ENCODE measurements at places on chromosomes 12 and 14.

- DNase-seq, result no peak
These were observed 935 bp downstream of the TBC1D30 start for GRCh38 chr12:64825143-64826021.

- peak; percentile 75 for DNase-seq
These were observed 17.2 kb upstream of the POC1B start for GRCh38 chr12:89542912-89543592.

DNA sequence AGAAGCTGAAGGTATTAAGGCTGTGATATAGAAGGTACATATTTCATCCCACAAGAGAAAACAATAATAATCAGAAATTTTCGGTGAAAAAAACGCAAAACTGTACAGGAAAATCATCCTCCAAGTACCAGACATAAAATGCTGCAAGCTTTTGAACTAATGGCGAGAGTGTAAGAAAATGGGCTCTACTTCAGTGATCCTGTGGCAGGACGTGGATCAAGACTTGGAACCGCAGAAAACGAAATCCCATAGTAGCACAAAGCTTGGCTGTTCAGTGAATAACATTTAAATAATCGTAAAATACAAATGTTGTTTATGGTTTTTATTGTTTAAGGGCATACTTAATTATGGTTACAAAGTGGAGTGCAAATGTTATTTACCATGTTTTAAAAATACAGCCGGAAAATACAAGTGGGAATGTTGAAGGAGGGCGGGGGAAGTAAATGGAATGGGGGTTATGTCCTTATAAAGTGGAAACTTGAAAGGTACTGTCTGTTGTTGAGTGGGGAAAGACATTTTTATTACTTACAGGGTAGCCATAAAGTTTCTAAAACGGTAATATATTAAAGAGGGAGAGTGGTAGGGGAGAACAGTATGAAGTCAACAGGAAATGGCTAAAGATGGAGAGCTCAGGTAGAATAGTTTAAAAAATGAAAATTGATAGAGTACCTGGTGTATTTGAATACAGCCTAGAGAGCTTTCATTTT lies 1.1 kb downstream of the SMIM10L1 start:
- peak; percentile 4 for DNase-seq

DNA sequence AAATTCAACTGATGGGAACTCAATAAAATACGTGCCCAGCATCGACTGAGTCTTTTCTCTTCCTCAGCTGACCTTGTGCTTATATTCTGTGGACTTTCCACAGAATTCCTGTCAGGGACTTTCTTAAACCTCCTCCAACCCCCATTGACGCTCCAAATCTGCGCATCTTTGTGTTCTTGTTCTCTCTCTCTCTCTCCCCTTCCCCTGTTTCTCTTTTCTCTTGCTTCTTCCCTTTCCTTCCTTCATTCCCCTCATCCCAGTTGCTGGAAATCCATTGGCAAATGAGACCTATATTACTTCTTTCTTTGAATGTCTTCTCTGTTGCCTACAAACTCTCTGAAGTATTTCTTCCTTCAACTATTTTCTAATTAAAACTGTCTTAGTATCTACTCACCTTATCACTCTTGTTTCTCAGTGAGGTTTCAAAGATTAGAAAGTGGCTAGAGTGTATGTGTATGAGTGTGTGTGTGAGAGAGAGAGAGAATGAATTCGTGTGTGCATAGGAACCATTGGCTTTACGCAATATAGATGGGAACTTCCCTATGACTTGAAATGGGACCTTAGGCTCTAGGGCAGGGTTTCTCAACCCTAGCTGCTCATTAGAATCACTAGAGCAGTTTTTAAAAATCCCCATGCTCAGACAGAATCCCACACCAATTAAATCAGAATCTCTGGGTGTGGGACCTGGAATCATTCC lies 41.8 kb upstream of the DHRS7 start:
- DNase-seq, result no peak

- DNase-seq, result no peak
These were observed 236.0 kb downstream of the ETNK1 start for GRCh38 chr12:22860926-22861325.

DNA sequence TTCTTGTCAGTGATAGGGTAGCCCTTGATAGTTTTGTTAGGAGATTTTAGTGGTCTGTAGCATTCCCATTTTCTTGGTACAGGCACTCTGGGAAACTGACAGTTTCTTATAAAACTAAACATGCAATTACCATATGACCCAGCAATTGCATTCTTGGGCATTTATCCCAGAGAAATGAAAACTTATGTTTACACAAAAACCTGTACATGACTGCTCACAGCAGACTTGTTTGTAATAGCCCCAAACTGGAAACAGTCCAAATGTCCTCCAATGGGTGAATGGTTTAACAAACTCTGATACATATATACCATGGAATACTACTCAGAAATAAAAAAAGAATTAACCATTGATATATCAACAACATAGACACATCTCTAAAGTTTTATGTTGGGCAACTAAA lies 75.5 kb downstream of the BORCS5 start:
- DNase-seq, result peak; percentile 39

GRCh38 chr12:4621511-4621910 lies 27.3 kb downstream of the AKAP3 start:
- DNase-seq, result no peak

- DNase-seq, result peak; percentile 86
These were observed at the start of gene PPP1CC for GRCh38 chr12:110742718-110743570. TSS of gene PPP1CC (minus strand) at chr12:110742891. CDS start at chr12:110742707, 184 bp downstream.

DNA sequence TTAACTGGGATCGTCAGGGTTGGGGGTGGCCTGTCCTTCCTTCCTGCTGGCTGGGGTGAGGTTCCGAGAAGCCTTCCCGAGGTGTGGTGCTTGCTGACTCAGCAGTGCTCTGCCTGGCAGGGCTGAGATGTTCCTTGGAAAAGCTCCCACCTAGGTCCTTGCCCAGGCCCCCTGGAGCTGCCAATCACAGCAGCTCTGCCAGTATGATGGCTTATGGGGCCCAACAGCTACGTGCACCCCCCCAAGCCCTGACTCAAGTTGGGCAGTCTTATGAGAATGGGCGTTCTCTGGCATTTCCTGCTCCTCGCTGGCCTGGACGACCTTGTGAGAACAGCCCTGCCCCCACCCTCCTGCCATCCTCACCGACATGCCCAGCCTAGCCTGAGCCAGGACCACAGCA lies 292.2 kb upstream of the CRY1 start:
- no peak for DNase-seq

- no peak for DNase-seq
These were observed 18.1 kb downstream of the CLMN start for GRCh38 chr14:95301527-95302187.

GRCh38 chr14:33812181-33812580 lies 138.7 kb downstream of the EGLN3 start:
- no peak for DNase-seq

- peak; percentile 81 for DNase-seq
These were observed 100.9 kb downstream of the NCOR2 start for GRCh38 chr12:124466216-124467128.

- no peak for DNase-seq
These were observed 484.3 kb downstream of the NAV3 start for GRCh38 chr12:78315028-78315427.

GRCh38 chr12:127334365-127334764 lies 932.6 kb upstream of the TMEM132C start:
- DNase-seq, result no peak

DNA sequence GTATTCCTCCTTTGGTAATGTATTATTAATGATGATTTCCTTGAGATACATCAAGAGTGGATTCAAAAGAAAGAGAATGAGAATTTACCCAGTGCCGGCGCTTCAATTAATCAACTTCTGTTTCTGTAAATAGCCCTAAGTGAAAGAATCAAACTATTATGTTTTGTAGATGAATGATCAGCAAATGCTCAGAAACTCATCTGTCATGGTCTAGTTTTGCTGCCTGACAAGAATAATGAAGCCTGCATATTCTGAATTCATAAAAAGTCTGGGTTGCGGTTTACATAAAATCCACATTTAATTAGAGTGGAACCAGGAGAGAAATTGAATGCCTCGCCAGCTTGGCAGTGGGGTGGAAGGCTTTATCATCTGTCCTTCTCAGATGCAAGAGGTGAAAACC lies 325.3 kb downstream of the GALC start:
- no peak for DNase-seq

DNA sequence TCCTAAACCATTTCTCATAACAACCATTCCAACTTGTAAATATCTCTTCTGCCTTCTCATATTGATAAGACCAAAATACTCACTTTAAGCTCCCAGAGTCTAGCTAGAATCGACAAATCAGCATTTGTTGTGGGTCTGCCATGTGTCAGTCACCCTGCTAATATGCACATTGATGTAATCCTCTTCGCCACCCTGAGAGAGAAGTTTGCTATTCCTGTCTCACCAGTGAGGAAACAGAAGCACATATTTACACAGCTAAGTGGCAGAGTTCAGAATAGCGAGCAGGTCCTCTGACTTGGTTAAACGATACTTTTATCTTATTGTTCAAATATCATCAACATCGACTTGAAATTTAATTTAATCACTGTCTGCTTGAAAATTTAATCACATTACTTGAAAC lies 142.1 kb downstream of the ANO4 start:
- no peak for DNase-seq

DNA sequence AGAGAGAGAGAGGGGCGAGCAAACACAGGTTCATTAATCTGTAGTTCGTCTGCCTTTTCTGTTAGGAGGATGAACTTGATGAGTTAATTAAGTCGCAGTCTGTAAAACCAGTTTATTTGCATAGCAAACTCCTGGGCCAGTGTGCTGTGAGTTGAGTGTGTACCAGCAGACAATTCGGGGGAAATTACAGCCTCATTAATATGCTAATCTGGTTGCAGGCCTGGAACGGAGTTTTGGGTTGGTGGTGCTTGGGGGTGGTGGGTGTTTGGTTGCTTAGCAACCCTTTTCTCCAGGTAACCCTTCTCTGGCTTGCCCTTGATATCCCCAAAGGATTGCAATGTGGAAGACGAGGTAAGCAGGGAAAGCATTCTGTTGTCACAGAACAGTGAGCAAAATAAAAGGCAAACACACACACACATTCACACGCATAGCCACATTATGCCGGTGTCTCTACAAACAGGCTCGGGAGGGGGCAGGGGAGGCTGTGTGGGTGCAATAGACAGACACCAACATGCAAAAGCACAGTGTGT lies 29.2 kb upstream of the LHX5 start:
- DNase-seq, result no peak
